ENCODE measurements at places on chromosomes 1 and 21. TPM values are rescaled to one million over a fixed set of nuclear protein-coding genes. Genes with fewer than 3 reads are reported as not detected.

DNA sequence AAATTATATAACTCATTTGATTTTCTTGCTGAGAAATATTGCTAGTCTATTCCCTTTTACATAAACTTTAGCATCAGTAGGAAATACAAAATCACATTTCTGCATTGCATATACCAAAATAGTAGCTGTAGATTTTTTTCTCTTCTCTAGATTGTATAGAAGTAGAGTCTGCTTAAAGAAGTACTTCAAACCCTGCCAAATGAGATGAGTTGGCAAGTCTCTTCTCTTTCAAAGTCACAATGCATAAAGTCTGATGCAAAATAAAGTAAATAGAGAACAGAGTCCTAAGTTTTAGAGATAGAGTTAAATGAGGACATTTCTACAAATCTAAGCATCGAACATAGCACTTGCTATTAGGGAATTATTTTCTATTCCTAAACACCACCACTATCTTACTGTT is 6.4 kb downstream of the PLPPR4 start:
- DNase-seq, result no peak

CLCA1 gene
- not detected for total RNA-seq

DNA sequence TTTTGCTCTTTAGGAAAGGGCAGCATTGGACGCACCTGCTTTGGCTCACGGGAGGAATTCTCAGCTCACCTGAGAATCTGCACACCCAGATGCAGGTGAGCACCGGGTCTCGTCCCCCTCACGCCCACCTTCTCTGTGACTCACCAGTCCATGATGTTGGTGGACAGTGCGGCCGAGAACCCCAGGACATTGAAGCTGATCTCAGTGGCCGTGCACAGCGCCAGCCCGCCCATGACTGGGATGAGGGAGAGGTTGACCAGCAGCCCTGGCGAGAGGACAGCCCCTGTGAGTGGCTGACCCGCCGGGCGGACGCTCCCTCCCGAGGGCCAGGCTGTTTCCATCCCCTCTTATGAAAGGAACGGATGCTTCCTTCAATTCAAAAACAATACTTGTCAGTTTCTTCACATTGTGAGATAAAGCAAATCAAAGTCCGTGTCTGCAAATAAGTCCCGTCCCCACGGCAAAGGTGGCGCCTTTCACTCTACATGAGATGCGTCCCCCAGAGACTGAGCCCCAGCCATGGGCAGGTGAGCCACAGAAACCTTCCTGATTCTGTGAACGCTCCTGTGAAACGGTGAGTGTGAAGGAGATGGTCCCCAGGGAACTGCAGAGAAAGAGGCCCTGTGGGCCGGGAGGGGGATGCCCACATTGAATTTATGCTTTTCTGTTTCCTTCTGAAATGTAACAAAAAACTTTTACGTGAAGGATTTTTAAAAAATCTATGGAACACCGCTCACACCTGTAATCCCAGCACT is 12.7 kb upstream of the CDK11B start:
- DNase-seq, result no peak

GRCh38 chr1:66450043-66450514 is 83.9 kb upstream of the SGIP1 start:
- no peak for DNase-seq

PERM1 gene
- 0.13 TPM for total RNA-seq

DNA sequence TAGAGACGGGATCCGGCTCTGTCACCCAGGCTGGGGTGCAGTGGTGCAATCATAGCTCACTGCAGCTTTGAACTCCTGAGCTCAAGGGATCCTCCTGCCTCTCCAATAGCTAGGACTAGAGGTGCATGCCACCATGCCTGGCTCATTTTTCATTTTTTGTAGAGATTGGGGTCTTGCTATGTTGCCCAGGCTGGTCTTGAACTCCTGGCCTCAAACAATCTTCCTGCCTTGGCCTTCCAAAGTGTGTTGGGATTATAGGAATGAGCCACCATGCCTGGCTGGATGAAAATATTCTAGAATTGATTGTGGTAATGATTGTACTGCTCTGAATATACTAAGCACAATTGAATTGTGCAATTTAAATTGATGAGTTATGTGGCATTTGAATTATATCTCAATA is 21.9 kb downstream of the ZMYM4 start:
- no peak for DNase-seq

LENEP gene
- total RNA-seq, result not detected

DNA sequence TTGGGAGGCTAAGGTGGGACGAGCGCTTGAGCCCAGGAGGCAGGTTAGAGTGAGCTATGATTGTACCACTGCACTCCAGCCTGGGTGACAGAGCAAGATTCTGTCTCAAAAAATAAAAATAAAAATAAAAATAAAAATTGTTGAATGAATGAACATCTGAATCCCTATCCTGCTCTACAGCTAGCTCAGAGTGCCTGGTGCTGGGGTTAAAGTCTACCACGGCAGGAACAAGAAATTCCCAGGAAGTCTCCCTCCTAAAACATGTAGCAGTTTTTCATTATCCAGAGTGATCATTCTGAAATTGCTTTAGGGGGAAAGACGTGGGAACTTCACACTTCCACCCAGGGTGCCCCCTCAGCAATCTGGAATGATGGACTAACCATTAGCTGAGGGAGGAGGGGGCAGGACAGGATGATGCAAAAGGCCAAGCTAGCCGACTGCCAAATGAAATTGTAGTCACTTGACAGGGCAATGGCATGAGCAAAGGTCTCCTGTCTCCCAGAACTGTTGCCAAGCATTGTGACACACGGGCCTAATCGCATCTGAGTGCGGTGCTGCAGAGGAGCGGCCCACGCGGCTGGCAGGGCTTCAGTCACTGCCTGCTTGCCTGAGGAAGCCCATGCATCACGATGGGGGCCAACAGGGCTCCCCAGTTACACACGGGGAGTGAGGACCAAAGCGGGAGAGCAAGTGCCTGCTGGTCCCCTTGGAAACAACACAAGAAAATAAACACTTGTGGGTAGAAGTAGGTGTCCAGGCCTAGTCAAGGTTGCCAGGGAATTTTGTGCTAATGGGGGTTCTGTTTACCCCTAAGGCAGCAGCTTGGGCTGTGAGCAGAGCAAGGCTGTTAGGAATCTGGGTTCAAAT is 85.7 kb downstream of the NENF start:
- no peak for DNase-seq

DNA sequence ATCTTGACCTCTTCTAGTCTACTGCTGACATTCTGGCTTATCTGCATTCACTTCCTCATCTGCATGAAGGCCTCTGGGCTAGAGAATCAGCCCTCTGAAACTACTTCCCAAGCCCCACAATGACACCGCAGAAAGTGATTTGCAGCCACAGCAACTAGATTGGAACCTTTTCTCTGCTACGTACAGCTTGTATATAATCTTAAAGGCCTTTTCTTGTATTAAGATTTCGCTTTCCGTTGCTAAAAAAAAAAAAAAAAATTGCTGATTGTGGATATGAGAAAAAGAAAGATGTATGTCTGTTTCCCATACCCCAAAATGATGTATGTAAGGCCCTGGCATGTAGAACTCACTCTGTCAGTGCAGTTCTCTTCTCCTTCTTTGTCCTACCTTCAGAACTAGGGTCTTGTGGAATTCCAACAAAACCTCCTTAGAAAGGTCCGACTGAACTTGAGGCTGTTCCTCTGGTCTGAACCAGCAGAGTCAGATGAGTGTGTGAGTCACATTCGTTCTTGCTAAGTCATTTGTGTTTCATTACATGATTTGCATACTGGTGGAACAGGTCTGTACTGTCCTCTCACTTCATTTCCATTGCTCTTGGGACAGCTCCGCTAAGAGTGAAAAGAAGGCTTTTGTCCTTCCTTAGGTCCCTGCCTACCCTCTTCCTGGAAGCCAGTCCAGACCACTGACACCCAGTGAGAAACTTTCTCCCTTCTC is 62.7 kb downstream of the PLPP3 start:
- no peak for DNase-seq

GRCh38 chr1:115648717-115649691 is 7.2 kb downstream of the VANGL1 start:
- DNase-seq, result no peak

SYCP1 gene
- not detected for total RNA-seq

DNA sequence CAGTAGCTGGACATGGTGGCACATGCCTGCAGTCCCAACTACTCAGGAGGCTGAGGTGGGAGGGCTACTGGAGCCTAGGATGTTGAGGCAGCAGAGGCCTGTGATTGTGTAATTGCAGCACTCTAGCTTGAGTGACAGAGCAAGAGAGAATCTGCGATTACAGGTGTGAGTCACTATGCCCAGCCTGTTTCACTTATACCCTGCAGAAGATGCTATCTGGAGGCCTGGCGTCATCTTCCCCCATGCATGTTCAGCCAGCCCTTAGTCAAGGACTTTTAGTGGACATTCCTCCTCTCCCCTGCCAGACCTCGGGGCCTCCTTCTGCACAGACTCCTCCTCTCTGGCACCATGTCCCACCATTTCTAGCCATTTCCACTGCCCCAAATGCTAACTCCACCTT is 36.3 kb upstream of the RCC2 start:
- DNase-seq, result no peak

DNA sequence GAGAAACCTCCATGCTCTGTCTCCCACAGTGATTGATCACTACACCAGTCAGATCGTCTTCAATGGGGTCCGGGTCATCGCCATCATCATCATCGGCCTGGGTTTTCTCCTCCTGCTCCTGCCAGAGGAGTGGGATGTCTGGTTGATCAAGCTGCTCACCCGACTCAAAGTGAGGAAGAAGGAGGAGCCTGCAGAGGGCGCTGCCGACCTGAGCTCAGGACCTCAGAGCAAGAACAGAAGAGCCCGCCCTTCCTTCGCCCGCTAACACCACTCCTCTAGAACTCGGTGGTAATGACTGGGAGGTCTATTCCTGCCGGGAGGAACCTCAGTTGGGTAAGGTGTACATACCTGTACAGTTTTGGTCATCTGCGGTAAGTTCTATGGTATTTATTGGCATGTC is 50.3 kb upstream of the COA6 start:
- no peak for DNase-seq

DNA sequence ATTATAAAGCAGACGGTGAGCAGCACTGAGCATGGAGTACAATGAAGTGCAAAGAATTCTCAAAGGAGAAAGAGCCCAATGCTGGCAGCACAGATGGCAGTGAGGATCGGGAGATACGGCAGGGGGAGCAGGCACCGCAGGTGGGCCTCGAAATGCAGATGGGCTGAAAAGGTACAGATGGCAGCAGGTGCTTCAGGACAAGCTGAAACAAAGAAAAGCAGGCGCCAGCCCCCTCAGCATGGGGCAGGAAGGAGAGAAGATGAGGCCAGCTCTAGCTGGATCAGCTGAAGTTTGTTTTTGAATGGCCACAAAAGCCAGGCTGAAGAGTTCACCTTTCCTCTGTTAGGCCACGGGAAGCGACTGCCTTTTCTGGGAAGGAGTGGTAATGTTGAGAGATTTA is 7.7 kb downstream of the CFAP298 start:
- DNase-seq, result no peak

CRNN gene
- not detected for total RNA-seq

DNA sequence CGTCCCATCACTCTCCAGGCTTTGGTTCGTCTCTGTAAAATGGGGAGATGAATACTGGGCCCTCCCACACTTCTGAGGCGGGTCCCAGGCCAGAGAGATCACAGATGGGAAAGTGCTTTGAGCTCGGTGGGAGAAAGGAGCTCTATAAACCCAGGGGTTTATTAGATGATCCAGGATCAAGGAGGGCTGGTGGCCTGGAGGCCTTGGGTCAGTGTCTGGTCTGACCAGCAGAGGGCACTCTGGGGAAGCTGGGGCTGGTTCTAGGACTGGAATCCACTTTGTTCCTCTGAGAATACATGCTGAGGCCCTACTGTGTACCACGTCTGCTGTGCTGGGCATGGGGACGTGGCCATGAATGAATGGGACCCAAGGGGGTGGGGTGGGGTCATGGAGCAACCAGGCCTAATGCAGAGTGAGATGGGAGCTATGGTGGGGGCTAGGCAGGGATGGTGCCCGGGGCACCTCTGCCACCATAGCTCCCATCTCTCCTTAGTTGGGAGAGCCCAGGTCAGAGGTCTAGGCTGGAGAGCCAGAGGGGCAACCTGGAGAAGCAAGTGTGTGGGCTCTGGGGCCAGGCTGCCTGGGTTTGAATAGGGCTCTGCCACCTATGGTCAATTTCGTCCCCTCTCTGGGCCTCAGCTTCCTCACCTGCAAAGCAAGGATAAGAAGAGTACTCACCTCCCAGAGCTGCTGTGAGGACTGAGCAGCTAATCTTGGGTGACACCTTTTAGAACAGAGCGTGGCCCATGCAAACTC is 9.0 kb upstream of the FAM131C start:
- DNase-seq, result peak; percentile 91

DNA sequence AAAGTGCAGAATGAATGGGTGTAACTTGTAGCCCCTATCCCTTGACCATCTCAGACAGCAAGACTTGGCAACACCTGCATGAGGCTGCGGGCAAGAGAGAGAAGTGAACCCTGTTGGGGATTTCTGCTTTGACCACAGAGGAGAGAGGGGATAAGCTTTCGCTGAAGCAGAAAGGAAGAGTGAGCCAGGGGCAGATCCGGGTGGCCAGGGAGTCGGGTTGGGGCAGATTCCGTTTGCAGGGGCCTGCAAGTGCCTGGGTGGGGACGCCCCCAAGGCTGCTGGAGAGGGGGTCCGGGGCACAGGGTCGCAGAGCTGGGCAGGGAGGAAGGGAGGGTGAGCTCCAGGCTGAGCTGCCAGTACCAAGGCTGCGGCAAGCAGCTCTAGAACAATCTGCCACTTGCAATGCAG is 25.3 kb upstream of the PIK3CD start:
- no peak for DNase-seq

TIMM17A gene
- total RNA-seq, result 48.0 TPM

- DNase-seq, result no peak
Observed at GRCh38 chr1:226677027-226678020, 61.8 kb downstream of the ITPKB start.

YARS1 gene
- 177 TPM for total RNA-seq

- DNase-seq, result no peak
Observed at GRCh38 chr1:153375511-153375910, at the start of gene S100A12. Gene S100A12, minus strand, starts transcription at chr1:153375621. Its CDS starts 1,029 bp downstream, at chr1:153374592.

DNA sequence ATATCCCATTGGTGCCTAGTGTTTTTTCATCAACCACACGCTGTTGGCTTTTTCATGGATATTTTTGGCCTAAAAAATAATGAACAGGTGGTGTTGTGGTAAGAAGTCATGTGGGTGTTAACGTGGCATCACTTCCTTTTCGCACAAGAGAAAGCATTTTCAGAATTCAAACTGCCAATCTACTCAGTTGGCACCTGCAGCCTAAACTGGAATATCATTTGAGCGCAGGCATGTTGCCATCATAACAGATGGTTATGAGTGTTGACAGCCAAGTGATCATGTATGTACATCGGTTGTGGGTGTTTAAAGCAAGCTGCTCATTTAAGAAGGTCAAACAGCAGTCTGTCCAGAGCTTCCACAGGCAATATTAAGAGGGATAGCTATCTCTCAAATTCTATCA is 1963.0 kb downstream of the NCAM2 start:
- no peak for DNase-seq

- DNase-seq, result no peak
Observed at GRCh38 chr1:52904927-52905698, 16.4 kb downstream of the ECHDC2 start.

DNA sequence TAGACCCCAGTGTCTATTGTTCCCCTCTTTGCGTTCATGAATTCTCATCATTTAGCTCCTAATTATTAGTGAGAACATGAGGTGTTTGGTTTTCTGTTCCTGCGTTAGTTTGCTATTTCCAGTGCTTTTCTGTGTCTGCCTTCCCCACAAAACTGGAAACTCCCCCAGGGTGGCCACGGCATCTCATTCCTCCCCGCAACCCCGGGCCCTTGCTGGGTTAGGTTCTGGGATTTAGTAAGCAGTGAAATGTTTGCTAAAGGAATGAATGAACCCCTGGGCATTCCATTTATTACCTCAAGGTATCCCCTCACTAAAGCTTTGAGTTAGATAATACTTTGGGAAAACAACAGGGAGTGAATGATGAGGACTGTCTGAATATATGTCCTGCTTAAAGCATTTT is 142.9 kb downstream of the GLUL start:
- DNase-seq, result no peak

Measured in osteocyte (in vitro differentiated cells).